Head of caudate nucleus (tissue), 42 donors: ENCODE measurements at places on chromosomes 7 and 10.

GRCh38 chr10:31759124-31759798 lies 169.4 kb downstream of the ARHGAP12 start:
- DNase-seq: peak; percentile 41

GRCh38 chr7:77528368-77528767 lies 8.7 kb upstream of the PTPN12 start:
- DNase-seq: no peak

- DNase-seq: no peak
Measured at GRCh38 chr10:5424751-5425150, 12.4 kb downstream of the NET1 start.

DNA sequence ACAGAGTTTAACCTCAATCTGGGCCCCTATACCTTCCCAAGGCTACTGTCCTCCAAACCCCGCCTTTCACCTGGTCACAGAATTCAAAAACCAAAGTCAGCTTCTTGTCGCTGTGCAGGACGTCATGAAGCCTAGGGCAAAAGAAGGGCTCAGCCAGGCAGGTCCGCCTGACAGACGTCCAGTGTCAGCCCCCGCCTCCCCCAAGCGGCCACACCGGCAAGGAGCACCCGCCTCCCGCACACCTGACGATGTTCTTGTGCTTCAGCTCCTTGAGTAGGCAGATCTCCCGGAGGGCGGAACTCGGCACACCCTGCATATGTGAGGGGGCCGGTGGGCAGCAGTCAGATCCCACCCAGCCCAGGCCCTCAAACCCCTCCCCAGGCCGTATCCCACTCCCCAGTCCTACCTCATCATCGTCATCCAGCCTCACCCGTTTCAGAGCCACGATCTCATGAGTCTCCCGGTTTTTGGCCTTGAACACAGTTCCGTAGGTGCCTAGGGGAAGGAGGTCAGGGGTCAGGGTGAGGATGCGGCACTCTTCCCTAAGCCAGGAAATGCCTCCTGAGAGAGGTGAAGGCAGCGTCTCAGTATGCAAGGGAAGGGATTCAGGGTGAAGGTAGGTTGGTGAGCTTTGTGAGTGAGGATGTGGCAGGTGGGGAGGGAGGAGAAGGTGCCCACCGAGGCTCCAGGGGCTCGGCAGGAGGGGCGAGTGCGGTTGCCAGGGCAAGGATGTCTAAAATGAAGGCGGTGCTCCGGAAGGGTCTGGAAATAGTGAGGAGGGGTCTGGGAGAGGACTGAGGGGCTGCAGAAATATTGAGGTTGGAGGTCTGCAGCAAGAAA lies 811 bp downstream of the CDK5 start:
- DNase-seq: no peak

- no peak for DNase-seq
Measured at GRCh38 chr7:18624459-18624858, 128.9 kb downstream of the HDAC9 start.

- DNase-seq: no peak
Measured at GRCh38 chr7:130429019-130429418, 11.8 kb downstream of the CEP41 start.

- no peak for DNase-seq
Measured at GRCh38 chr7:132275416-132276233, 300.6 kb downstream of the PLXNA4 start.

- no peak for DNase-seq
Measured at GRCh38 chr7:87413029-87413428, 62.5 kb downstream of the ABCB4 start.

DNA sequence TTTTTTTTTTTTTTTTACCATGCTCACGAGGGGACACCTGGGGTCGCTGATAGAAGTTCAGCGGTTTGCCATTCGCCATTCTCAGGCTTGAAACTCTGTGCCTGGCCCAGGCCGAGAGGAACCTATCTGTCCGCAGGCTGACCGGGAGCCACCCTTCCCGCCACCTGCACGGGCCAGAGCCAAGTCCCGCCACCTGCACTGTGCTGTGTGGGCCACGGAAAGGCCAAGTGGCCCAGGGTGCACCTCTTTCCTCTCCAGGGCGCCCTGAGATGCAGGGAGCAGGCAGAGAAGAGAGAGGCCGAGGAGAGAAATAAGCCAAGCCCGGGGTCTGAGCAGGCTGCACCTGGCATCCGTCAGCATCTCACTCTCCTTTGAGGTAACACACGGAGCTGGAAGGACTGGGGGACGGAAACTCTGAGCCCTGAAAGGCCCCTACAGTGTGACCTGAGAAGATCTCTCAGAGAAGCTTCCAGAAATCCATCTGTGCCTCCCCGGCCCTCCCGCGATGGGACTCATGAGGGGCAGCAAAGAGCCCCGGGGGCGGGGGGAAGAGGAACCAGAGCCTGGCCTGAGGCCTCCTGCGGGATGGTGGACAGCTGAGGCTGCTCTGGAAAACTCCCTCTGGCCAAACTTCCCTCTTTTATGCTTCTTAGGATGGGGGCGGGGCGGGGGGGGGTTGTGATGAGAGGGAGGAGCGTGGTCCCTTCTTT lies 46.6 kb downstream of the PRKAG2 start:
- no peak for DNase-seq

GRCh38 chr10:51073453-51074237 lies 642 bp upstream of the PRKG1 start:
- DNase-seq: peak; percentile 52

GRCh38 chr7:148987751-148988512 lies 40.4 kb downstream of the PDIA4 start:
- no peak for DNase-seq

DNA sequence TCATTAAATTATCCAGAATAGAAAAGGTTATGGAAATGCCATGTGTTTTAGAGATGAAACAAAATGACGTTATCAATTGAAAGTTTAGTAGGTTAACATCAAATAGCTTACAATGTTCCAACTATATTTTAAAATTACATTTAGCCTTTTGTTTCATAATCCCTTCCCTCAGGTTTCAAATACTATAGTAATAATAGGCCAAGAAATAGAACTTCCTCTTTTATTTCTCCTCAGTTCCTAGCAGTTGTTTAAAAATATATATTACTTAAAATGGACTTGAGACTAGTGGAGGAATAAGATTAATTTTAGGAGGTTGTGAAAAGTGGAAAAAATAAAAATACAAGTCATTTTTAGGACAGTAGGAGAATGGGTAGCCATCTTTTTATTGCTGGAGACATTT lies 16.4 kb upstream of the PDSS1 start:
- DNase-seq: no peak

DNA sequence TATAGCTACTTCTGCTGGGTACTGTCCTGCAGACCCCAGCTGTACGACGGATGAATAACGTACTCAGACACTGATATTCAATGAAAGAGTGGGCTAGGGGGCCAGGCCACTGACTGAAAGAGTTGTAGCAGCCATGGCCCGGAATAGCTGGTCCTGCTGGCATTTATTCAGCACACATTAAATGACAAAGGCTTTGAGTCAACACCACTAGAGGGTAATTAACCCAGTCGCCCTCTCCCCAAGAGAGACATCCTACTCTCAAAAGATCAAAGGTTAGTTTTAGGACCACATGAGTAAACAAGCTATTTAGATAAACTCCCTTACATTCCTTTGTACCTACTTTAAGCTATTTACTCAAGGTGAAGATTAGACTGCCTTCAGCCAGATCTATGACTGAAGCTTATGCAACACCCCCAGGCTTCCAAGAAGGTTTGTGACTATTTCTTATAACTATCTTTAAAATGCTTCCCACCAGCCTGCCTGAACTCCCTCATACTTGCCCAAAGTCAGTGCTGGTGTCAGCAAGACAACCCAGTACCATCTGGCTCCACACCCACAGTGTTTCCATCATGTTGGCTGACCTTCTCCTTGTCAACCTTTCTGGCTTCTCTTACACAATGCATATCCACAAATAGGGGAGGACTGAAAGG lies 629.1 kb downstream of the SORCS1 start:
- no peak for DNase-seq

DNA sequence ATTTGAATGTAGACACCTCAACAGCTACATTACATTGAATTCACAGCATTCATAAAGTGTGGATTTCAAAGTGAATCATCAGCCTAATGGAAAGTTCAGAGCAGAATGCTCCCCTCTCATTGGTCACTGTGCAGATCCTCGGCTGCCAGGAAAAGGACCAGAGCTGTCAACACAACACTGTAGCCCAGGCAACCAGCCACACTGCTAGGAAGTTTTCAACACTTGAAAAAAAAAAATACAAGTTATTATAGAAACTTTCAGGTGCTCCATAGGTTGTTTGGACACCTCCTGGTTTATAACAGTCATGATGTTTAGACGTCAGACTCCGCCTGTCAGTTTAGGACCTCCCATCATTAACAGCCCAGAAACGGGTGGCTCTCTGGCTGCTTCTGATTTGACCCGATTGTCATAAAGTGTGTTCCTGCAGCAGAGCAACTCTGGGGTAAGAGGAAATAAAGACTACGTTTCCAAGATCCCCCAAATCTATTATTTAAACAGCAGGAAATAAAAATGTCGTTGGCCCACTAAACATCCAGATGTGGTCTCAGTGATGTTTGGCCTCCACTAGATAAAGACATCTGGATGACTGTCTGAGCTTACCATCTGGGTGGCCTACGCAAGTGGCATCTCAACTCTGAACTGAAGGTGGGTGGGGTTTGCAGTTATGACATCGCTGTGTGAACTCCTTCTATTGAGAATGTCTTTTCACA lies 117.4 kb downstream of the CABCOCO1 start:
- DNase-seq: no peak

DNA sequence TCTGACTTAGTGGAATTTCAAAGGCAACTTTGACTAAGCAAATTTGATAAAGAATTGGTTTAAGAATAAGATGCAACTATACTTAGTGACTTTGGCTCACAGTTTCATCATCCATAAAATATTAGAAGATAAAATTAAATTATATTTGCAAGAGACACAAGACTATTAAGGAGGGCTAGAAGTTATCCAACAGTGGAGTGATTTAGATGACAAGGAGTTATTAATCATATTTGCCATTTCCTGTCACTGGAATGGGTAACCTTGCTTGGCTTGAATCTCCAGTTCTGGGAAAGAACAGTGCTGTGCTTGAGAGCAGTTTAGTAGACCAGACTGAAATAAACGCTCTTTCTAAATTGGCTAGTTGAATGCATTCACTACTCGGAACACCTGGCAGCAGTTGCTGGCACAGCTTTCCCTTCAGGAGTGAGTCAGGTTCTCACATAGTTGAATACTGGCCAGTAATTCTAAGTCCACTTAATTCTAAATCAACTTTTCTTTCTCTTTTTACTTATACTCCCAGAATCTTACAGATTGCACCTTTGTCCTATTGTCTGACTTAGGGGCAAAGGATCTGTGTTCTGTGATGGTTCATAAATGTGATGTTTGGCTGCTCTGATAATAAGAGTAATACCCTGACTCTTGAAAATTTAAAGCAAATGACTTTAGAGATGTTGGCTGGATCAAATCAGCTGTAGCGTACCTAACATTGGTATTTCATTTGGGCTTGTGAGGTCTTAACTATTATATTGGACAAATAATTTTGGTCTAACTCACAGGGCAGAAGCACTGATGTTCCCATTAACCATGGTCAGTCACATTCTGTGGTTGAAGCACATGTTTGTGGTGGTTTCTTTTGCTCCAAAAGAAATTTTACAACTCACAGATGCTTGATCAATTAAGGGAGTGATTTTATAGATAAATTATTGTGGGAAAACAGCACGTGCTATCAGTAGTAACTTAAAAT lies 16.6 kb downstream of the STMP1 start:
- DNase-seq: no peak

GRCh38 chr7:159109653-159110035 lies 35.0 kb downstream of the VIPR2 start:
- no peak for DNase-seq

DNA sequence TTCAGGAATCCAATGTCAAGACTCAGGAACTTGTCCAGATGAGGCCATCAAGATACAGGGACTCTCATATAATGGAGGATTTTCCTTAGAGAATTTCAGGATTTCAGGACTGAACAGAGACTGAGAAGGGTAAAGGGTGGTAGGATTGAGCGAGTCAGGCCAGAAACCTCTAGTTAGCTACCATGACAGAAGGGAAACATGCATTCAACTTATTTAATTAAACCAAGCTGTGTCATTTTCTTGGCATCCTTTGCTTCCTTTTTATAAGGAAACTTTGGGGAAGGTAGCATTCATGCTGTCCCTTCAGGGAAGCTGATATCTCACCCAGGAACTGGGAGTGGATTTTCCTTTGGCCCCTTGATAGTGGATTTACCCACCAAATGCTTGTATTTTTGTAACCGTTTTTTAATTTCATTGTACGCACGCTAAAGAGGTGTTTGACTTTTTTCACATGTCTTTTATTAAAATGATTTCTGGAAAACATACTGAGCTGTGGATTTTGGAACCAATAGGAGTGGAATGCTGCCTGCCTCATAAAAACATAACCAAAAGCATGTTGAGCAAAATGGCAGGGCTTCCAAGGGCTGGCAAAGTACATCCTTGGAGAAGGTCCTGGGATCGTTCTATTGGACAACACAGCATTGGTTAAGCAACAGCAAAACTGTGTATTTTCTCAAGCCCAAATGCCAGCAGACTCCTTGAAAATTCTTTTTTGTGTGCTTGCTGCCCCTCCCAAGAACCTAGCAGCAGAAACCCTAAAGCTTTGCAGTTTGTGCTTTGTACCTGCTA lies 104.5 kb downstream of the CXCL12 start:
- no peak for DNase-seq

GRCh38 chr7:33824911-33825459 lies 80.4 kb upstream of the BMPER start:
- no peak for DNase-seq

- DNase-seq: no peak
Measured at GRCh38 chr7:27640884-27641574, 21.7 kb downstream of the HIBADH start.

DNA sequence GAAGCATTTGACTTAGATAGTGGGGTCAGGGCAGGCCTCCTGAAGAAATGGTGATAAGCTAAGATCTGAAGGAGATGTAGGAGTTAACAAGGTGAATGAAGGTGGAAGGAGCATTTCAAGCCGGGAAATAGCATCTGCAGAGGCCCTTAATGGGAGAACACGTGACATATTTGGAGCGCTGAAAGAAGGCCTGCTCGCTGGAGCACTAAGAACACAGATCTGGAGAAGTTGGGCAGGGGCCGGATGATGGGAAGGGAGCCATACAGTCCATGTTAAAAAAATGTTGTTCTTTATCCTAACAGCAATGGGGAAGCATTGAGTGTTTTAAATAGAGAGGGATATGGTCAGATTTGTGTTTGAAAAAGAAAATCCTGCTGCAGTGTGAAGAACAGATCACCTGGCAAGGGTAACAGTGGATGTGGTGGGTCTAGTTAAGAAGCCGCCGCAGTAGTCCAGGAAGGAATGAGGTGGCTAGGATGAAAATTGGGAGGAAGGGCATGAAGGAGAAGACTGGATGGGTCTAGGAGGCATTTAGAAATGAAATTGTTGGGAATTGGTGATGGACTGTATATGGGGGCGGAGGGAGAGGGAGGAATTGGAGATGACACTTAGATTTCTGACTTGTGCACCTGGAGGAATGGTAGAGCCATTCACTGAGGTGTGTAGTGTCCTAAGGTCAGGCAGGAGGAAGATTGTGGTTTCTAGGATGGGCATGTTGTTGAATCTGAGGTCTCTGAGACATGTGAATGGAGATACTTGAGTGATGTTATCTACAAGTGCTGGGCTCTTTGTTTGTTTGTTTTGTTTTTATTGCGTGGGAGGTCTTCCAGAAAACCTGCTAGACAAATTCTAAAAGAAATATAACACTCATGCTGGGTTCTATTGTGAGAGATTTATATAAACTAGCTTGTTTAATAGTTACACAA lies 58.4 kb downstream of the MET start:
- DNase-seq: no peak

GRCh38 chr10:72685264-72685921 lies 6.5 kb upstream of the MCU start:
- DNase-seq: no peak

GRCh38 chr10:89278034-89278535 lies 23.8 kb upstream of the IFIT2 start:
- peak; percentile 71 for DNase-seq

- no peak for DNase-seq
Measured at GRCh38 chr10:121497513-121498470, 100.5 kb downstream of the FGFR2 start.
